ENCODE measurements at places on chromosomes 3 and 15. TPM values are rescaled to one million over a fixed set of nuclear protein-coding genes. Genes with fewer than 3 reads are reported as not detected.

The LRRC15 gene
- total RNA-seq, result 0.15 TPM

The GALNT15 gene
- total RNA-seq, result not detected

The ANP32A gene
- total RNA-seq, result 305 TPM

The MOBP gene
- total RNA-seq, result not detected

The ISLR gene
- total RNA-seq, result 0.14 TPM

The DUOXA2 gene
- total RNA-seq, result not detected

The GP9 gene
- not detected for total RNA-seq

The GOLGA8G gene
- not detected for total RNA-seq

The TFRC gene
- 59.5 TPM for total RNA-seq

All from A549 treated with RU486 at 1 μM for 4 hours (cell line).